ENCODE measurements at places on chromosomes 1 and 21. TPM values are rescaled to one million over a fixed set of nuclear protein-coding genes. Genes with fewer than 3 reads are reported as not detected.

Gene S100A8
- total RNA-seq = not detected

GRCh38 chr1:38190983-38191382 lies 144.4 kb upstream of the POU3F1 start:
- no peak for DNase-seq

Gene LIN28A
- 455 TPM for total RNA-seq

Gene IGFN1
- total RNA-seq = not detected

DNA sequence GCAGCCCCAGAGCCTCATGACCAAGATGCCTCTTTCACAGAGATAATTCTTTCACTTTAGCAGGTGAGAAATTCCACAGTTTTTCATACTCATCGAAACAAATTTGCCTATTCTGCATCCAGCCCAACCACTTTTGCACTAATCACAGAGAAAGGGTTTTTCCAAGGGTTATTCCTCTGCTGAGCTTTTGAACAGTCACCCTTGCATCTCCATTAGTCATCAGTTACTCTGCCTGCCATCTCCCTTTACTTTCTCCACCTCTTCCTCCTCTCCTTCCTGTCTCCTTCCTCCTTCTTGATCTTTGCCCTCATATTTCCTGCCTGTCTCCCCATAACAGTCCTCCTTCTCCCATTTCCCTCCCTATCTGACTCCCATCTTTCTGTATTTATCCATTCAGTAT lies 43.9 kb downstream of the FH start:
- DNase-seq = no peak

- DNase-seq = no peak
These were observed 76.6 kb upstream of the PRDX6 start for GRCh38 chr1:173400387-173400995.

GRCh38 chr1:1242461-1243265 lies 3.9 kb downstream of the C1QTNF12 start:
- DNase-seq = no peak

DNA sequence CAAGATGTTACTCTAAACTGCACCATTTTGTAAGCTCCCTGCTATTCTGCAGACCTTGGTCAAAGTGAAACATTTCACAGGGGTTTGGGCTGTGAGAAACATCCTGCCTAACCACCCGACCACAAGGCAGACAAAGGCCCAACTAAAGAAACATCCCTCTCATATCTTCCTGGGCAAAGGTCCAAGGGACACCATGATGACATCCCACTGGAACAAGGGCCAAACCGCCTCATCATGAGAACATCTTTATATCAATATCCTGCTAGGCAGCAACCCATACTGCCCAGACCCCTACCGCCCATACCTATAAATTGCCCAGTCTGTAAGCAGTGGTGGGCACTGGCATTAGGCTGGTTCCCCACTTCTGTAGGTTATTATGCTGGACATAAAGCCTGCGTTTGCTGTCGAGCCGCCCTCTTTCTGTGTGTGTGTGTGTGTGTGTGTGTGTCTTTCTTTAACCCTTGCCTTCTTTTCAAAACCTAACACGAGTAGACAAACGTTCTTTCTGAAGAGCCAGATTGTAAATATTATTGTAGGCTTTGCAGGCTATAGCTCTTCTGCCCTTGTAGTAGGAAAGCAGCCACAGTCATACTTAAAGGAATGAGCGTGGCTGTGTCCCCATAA lies 1.0 kb upstream of the PPIE start:
- no peak for DNase-seq

Gene OVAAL
- not detected for total RNA-seq

- DNase-seq = no peak
These were observed 3.7 kb downstream of the CD1A start for GRCh38 chr1:158257888-158258287.

DNA sequence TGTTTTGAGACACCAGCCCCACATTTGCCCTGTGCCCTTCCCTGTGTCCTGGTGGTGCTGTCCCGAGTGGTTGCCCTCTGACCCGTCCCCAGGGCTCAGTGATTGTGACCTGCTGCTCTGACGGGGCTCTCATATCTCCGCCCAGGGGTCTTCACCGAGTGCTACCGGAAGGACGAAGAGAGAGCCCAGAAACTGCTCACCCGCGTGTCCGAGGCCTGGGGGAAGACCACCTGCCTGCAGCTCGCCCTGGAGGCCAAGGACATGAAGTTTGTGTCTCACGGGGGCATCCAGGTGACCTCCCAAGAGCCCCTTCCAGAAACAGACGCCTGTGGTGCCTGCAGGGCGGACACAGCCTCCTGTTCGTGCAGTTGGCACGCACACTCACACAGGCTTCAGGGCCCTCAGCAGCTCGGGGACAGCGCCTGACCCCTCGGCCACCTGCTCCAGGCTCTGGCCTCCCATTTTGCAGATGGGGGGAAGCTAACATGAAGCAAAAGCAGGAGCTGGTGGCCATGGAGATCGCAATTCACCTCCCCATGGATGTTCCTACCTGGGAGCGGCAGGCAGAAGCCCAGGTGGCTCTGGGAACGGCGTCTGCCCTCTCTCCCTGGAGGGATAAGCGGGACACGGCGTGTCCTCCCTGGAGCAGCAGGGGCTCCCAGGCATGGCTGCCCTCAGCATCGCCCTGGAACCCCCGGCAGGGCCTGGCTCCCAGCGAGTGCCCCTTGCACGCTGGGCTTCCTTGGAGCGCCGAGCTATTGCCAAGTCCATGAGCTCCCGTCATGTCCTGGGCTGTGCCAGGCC lies 45.9 kb downstream of the TRPM2 start:
- DNase-seq = no peak
